ENCODE measurements at places on chromosomes 12 and 14.

- no peak for DNase-seq
Measured at GRCh38 chr14:76675046-76675445, 86.2 kb upstream of the VASH1 start.

DNA sequence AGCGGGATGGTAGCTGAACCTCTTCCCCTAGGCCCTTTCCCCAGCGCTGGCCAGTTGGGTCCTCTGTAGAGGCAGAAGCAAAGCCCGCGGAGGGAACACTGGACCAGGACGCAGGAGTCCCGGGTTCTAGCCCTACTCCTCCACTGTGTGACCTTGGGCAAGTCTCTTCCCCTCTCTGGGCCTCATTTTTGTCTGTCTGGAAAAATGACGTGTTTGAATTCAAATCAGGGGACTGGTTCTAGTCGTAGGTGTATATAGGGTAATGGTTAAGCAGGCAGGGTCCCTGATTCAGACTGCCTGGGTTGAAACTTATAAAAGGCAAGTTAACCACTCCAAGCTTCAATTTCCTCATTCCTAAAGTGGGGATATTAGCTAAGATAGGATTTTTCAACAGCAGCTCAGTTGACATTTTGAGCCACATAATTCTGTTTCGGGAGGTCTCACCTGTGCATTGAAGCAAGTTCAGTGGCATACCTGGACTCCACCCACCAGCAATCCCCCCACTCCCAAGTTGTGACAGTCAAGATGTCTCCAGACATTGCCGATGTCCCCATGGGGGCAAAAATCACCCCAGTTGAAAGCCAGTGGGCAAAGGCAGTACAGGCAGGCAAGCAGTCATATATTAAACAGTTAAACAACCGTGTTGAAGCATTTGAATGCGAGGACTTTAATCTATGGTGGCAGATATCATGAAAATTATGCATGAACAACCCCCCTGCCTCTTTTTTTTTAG is 899 bp downstream of the TPCN1 start:
- peak; percentile 39 for DNase-seq

GRCh38 chr14:22598896-22599244 is 770 bp downstream of the ABHD4 start:
- DNase-seq, result peak; percentile 90

DNA sequence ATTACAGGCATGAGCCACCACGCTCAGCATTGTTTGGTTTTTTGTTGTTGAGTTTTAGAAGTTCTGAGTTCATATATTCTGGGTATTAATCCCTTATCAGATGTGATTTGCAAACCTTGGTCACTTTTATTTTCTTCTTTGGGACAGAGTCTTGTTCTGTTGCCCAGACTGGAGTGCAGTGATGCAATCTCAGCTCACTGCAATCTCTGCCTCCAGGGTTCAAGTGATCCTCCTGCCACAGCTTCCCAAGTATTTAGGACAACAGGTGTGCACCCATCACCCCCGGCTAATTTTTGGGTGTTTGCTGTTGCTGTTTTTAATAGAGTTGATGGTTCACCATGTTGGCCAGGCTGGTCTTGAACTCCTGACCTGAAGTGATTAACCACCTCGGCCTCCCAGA is 11.8 kb downstream of the USP30 start:
- no peak for DNase-seq

DNA sequence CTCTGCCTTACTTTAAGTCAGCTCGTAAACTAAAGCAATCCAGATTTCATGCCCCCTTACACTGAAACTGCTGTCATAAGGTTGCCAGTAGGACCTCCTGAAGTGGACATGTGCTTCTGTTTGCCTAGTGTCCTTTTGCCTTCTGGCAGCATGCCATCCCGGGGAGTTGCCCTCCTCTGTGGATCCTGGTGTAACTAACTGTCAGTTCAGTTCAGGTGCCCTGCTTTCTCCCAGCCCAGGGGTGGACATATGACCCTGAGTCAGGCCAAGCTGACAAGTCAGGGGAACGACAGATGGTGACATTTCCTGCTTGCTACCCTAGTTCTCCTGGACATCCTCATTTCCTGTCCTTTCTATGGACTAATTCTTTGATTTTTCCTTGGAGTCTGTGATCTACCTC is 25.6 kb downstream of the AKAP6 start:
- DNase-seq, result no peak

DNA sequence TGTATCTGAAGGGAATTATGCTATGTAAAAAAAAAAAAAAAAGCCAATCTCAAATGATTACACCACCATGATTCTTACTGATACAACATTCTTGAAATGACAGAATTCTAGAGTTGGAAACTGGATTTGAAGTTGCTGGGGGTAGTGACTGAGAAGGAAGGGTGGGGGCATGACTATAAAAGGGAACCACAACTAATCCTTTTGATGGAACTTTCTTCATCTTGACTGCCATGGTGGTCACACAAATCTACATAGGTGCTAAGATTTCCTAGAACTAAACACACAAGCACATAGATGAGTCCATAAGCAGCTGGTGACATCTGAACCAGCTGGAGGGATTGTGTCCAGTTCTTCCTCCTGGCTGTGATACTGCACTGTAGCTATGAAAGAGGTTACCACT is 51.4 kb downstream of the CLMN start:
- no peak for DNase-seq

DNA sequence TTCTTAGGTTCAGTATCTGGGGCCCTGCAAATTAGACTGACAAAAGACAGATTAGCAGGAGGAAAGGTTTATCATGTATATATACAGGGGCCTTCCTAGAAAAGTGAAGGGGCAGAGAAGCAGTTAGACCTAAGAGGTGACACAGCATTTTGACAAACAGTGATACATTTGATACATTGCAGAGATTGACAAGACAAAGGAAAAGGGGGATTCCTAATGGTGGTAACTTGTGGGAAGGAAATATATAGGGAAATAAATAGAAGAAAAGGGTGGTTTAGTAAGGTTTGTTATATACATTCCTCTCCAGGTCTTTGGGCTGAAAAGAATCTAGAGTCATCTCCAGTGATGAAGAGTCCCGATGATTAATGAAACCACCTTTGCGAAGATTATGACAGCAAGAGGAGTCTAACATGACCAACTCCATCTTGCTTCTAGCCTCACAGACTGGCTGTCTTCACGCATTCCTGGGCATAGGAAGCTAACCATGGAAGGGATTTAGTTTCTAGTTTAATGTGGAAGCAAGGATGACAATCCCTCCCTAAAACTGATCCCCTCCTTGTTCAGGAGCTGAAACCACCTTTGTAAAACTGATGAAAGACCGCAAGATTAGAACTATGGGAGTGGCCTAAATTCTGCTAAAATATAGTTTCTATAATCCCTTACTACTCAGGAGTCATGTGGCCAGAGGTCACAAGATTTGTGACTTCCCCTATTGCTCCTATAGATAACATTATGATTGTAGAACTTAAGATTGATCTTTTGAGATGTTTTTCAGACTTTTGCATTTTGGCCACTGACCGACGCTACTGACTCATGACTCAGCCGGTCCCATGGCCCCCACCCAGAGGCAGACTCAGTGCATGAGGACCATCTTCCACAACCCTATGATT is 31.1 kb upstream of the CPM start:
- no peak for DNase-seq

DNA sequence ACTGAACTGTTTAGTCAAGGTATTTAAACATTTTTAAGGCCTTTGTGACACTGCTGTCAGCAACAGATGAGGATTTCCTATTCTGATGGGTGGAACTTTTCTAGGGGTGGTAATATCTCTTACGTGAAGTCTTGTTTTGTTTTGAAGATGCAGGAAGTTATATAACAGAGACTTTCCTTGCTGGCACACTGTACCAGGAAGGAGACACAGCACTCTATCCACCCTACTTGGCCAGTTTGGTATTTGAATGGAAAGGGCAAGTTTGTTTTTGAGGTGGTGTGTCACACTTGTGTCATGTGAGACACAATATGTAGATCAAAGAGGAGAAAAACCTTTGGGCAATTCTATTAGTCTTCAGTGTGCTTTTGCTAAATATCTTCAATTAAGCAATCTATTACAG is 51.6 kb upstream of the SRP54 start:
- DNase-seq, result no peak

DNA sequence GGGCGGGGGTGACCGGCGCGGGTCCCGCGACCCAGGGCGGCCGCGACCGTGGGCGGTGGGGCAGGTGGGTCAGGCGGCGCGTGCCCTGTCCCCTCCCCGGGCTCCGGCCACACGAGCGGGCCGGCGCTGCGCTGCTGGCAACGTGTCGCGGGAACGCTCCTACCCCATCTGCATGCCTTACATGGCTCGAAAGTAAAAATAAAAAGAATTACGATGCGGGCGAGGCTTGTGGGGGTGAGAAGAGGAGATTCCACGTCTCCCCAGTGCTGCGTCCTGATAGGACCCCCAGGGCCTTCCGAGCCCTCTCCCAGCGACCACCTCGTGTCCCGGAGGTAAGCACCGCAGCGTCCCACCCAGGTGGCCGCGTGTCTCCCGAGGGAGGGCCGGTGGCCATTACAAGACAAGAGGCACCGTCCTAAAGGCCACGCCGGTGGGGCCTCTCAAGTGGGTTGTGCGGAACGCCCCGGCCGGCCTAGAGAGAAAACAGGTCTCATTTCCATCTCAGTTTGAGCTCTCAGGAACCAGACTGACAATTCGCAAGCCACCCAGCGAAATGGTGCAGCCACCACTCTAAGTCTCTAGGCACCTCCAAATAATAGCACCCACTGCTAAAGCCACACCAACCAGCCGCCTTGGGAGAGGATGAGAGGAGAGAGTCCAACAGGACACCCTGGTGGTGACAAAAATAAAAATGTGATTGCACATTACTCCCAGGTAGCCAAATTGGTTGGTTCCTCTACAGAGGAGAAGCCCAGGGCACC is 612 bp upstream of the FOXN3 start:
- peak; percentile 79 for DNase-seq

- DNase-seq, result no peak
Measured at GRCh38 chr12:67786086-67786485, 137.5 kb downstream of the DYRK2 start.

- no peak for DNase-seq
Measured at GRCh38 chr12:108386709-108387360, 47.7 kb upstream of the CMKLR1 start.

DNA sequence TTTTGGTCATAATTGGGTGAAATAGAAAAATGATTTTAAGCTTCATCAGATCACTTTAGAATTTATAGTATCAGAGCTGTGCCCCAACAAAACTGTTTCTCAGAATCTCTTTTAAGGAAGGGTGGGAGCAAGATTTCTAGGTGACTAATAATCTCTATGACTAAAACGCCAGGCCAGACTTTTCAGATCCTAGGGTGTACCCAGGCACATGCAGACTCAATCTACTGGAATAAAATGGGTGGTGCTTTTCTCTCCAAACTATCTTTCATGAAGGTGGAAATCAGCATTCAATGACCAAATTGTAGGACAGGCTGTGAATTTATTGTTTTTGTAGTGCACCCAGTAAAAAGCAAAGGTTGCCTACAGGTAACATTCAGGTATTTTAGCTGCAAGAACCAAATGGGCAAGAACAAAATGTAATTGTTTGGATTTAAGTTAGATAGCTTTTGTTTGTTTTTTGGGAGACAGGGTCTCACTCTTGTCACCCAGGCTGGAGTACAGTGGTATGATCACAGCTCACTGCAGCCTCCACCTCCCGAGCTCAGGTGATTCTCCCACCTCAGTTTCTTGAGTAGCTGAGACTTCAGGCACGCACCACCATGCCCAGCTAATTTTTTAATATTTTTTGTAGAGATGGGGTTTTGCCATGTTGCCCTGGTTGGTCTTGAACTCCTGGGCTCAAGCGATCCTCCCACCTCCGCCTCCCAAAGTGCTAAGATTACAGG is 49.5 kb downstream of the PPP2R5C start:
- peak; percentile 59 for DNase-seq

DNA sequence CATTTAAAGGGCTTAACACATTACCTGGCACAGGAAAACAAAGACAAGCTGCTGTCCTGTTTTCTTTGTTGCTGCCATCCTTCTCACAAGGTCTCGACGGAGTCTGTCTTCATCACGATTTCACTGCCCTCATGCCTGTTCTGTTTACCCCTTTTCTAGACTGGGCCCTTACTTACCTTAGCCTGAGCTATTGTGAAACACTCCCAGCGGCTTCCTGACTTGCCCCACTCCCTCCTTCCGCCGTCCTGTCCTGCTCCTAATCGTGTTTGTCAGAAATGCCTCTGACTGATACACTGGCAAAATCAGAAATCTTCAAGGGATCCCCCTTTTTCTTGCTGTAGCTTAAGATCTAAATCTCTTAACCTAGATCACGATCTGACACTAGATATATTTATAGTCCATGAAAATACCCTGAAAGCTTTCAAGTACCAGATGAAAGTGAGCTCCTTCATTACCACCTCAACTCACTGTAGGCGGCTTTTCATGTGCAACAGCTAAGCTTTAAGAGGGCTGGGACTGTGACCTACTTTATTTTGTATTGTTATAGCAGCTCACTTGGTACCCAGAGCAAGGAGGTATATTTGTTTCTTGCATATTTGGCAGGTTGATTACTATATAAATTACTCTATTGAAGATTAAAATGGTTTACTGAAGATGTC is 32.1 kb downstream of the TECPR2 start:
- no peak for DNase-seq

DNA sequence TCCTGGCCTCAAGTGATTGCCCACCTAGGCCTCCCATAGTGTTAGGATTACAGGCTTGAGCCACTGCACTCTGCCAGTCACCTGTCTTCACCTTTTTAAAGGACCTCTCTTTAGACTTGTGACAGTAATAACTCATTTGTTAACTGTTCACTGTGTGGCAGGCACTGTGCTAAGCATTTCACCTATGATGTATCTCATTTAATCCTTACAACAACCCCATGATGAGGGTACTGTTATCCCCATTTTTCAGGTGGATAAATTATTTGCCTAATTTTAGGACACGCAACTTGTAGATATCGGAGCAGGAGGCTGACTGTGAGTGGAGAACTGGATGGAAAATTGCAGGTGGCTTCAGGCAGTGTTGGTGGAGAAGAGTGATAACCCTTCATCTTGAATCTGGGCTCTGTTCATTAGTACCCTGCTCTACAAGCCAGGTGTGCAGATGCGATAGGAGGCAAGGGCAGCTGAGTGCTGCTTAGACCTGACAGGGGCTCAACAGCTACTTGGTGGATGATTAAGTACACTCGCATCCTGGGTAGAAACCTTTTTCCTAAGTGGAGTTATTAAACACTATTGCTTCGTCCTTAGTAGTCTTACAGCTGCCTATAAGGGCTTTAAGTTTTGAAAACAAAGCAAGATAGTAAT is 2.7 kb downstream of the TCTN1 start:
- DNase-seq, result no peak

DNA sequence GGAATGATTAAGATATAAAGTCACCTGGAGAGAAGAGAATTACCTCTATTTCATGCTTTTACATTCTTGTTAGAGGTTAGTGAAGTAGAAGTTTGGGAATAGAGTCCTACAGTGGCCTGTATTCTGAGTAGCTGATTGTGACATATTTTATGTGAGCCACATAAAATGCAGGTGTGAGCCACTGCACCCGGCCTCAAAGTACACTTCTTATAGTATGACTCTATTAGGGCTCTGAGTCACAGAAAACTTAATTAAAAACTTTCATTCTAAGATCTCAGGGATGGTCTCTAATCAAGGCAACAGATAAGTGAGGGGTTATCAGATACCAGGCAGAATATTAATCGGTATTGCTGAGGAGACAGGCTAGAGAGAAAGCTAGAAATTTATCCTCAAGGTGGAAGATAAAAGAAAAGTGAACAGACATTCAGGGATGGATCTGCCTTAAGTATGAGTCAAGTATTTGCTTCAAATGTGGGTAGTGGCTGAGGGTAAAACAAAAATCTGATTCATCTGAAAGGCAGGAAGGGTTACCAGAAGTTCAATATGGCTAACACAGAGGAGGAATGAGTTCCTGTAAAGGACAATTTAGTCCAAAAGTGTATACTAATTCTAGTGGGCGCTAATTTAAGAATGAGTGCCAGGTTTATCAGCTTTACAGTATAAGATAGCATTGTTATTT is 5.5 kb upstream of the G2E3 start:
- DNase-seq, result no peak

Measured in hematopoietic multipotent progenitor cell treated with erythropoietin and hydrocortisone succinate and interleukin-3 and kit ligand, for 17 days (in vitro differentiated cells).